Fibroblast of skin of left quadriceps (primary cell): ENCODE measurements at places on chromosomes 2 and 18.

DNA sequence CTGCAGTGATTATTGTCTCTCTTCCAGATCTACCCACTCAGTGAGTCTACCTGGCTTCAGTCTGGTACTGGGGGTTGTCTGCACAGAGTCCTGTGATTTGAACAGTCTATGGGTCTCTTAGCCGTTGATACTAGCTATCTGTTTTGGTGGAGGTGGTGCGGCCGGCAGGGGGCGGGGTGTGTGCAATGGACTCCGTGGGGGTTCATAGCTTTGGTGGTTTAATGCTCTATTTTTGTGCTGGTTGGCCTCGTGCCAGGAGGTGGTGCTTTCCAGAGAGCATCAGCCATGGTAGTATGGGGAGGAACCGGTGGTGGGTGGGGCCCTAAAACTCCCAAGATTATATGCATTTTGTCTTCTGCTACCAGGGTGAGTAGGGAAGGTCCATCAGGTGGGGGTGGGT, 1120.1 kb upstream of the FAM98A start:
- DNase-seq, result no peak

DNA sequence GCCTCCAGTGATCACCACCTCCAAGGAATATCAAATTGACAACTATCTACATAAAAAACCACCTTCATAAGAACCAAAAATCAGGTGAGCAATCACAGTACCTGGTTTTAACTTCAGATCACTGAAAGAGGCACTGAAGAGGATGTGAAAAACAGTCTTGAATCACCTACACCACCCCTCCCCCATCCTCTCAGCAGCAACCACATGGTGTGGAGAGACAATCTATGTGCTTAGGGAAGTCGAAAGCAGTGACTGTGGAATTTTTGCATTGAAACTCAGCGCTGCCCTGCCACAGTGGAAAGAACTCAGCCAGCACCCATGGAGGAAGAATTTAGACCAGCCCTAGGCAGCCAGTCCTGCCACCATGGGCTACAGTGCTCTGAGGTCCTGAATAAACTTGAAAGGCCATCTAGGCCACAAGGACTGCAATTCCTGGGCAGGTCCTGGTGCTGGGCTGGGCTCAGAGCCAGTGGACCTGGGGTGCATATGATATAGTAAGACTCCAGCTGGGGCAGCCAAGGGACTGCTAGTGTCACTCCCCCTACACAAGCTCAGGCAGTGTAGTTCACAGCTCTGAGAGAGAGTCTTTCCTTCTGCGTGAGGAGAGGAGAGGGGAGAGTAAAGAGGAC, 75.6 kb downstream of the ATL2 start:
- no peak for DNase-seq

GRCh38 chr18:35306588-35307250, 16.7 kb upstream of the ZSCAN30 start:
- no peak for DNase-seq

DNA sequence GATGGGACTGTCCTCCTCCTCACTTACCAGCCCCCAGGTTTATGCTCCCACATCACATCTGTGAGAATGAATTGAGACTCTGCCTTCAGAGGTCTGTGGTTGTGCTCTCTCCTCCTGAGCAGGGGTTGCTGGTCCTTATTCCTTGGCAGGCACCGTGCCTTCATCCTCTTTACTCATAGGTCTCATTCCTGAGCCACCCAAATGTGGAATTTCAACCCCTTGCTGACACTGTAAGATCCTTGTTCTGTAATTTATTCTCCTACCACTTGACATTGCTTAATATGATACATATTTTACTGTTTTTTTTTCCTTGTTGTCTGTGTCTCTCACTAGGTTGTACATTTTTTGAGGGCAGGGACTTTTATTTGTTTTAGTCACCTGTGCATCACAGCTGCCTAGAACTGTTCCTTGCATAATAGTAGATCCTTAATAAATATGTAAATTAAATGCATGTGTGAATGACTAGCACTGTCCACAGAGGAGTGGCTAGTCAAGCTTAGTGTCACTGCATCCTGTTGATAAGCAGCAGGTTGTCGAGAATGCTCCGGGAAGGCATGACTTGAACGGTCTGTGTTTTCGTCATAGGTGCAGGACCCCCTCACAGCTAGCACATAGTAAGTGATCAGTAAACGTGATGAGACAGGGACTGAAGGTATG, 180.6 kb downstream of the ZNF407 start:
- DNase-seq, result no peak

- DNase-seq, result no peak
Measured at GRCh38 chr18:7117390-7118355, at the start of gene LAMA1. Gene LAMA1 (minus strand): TSS chr18:7117797. CDS start chr18:7117720, 77 bp downstream.

DNA sequence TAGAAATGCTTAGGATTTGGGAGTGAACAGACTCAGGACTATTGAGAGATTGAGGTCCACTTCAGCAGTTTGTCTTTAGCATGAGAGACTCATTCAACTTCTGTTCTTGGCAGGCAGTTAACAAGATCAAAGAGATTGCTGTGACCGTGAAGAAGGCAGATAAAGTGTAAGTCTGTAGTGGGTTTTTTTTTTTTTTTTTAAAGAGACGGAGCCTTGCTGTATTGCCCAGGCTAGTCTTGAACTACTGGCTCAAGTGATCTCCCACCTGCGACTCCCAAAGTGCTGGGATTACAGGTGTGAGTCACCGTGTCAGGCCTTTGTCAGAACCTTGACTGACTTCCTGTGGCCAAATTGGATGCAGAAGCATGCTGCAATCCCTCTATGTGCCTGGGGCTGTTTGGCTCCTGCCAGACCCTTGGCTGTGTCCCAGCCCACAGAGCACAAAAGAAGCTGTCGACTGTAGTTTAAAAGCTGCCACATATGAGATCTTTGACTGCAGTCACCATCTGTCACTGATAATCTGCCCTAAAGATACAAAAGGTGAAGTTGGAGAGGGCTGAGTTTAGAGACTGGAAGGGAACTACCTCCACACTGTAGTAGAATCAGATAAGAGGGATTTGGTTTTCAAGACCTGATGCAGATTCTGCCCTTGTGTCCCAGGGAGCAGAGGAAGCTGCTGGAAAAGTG, 9.9 kb downstream of the CCT7 start:
- DNase-seq, result no peak

- peak; percentile 43 for DNase-seq
Measured at GRCh38 chr18:76349067-76349715, 145.9 kb downstream of the ZNF516 start.

DNA sequence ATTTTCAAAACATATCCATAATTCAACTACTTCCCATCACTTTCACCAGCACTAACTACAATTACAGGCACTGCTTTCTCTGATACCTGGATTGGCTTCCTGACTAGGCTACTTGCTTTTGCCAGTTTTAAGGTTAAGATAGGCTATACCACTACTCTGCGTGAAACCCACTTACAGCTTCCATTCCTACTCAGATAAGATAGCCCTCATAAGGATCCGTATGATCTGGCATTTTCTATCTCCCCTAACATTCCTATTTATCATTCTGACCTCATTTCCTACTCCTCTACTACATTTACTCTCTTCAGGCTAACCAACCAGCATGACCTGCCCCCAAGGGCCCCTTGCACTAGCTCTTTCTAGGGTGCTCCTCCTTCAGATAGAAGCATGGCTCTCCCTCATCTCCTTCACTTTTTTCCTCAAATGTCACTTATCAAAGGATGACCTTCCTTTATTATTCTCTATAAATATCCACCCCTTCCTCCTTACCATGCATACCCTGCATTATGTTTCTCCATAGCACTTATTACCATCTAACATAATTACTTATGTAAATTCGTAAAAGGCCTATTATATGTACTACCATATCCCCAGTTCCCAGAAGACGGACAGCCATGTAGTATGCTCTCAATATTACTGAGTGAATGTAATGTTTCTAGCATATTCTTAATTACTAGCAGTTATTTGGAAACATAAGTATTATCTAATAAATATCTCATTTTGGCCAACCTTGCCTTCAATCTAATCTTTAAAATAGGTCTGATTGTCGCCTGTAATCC, 4.4 kb downstream of the TIA1 start:
- no peak for DNase-seq

DNA sequence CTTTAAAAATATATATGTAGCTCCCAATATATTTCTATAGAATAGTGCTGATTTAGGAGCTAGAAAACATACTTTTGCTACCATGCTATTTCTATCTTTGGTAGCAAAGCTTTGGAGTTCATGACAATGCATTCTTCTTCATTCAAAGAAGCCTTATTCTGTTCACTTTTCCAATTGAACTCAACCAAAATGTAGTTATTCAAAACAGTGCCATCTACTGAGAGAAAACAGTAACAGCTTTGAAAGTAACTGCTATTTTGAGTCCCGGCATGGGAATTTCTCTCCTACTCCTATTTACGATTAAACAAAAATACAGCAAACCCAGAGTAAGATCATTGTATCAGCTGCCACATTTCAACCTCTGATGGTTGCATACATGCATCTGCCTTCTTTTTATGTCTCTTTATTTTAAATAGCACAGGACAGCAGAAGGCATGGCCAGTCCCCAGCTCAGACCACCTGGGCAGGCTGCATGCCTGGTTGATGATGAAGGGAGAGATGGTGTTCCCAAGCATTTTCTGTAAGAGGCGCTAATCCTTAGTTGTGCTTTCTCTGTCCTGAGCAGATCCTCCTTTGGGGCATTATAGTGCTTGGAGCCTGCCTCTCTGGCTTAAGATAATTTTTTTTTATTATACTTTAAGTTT, 69.7 kb upstream of the SULT1C3 start:
- peak; percentile 5 for DNase-seq

DNA sequence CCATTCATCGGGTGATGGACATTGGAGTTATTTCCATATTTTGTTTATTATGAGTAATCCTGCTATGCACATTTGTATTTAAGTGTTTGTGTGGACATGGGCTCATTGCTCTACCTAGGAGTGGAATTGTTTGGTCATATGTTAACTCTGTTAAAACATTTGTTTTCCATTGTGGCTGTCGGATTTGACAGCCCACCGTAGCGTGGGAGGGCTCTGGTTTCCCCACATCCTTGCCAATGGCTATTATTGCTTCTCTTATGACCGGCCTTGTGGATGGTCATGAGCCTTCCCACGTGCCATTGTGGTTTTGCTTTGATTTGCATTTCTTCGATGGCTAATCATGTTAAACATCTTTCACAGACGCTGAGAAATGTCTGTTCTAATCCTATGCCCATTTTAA, 92.0 kb downstream of the ZNF236 start:
- DNase-seq, result no peak

DNA sequence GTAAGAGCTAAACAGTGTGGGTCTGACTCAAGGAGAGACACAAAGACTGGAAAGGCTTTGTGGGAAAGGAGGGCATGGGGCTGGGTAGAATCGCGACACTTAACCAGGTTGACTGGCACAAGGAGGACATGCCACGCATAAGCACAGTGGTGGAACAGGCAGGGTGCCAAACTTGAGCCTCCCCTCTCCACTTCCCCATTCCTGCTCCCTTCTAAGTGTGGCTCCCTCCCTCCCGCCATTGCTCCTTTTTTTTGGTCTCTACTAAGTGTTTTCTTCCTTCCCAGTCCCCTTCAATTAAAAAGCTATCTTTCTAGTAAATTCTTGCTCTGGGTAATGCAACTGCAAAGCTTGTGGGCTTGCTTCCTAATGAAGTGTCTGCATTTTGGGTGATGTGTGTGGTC, 40.3 kb upstream of the ZFP36L2 start:
- DNase-seq, result no peak

DNA sequence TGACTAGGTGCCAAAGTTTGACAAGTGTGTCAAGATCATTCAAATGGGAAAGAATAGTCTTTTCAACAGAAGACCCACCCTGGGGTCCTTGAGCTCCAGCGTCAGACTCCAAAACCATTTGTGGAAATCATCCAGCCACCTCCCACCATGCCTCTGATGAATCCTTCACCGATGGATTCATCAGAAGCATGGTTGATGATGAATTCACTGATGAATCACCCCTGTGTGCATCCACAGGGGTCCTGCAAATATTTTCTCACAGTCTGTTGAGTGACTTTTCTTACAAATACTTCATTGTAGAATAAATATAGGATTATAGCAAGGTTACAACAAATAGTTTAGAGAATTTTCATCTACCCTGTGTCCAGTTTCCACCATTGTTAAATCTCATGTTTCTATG, 4.3 kb downstream of the UGT1A9 start:
- DNase-seq, result no peak

- DNase-seq, result no peak
Measured at GRCh38 chr2:71469403-71470398, 16.3 kb downstream of the DYSF start.

DNA sequence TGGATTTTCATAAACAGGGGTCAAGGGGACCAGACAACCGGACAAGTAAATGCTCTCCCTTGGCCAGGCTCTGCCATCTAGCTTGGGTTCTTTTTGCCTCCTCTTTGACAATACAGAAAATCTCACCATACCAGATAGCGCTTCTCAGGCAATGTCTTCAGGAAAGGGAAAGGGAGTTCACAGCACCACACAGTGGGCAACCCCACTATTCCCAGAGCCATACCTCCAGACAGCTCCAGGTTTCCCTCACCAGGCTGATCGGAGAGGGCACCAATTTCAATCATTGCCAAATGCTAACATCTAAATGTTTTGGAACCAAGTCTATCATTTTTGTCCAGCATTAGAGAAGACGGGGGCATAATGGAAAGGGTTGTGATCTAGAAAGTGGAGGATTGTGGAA, 28.1 kb downstream of the CCDC68 start:
- DNase-seq, result no peak

DNA sequence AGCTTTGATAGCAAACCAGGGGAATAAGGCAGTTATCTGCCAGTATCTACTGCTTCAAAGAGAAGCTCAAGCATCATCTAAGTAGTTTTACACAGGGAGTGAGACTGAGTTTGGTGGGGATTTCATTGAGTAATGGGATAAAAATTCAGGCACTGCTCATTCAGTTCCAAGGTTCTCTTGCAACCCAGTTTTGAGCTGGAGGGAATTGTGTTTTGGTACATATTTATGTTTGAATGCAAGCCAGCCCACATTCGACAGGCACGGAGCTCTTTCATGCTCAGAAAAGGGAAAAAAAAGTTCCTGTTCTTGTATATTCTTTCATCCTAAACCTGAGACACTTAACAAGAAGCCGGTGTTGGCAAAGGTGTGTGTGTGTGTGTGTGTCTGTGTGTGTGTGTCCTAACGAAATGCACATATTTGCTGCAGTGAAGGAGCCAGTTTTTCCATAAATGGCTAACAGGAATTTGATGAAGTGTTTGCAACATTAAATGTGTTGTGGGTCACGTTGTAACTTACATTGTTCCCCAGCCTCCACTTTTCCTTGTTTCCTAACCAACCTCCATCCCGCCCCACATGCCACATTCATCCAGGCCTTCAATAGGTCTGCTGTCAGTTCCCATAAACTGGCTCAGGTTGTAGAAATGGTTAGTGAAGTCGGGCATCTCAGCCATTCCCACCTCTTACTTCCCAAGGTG, 311.1 kb downstream of the TXNL1 start:
- DNase-seq, result peak; percentile 56

GRCh38 chr2:157691695-157692094, 63.0 kb upstream of the ACVR1C start:
- no peak for DNase-seq

GRCh38 chr2:111160758-111161157, 40.0 kb downstream of the BCL2L11 start:
- DNase-seq, result peak; percentile 63

- no peak for DNase-seq
Measured at GRCh38 chr2:173947131-173947530, 18.0 kb downstream of the SP3 start.

GRCh38 chr2:157363612-157364101, 38.0 kb upstream of the ERMN start:
- peak; percentile 48 for DNase-seq
